MCF 10A (cell line): ENCODE measurements at places on chromosomes 6 and 20.

GRCh38 chr6:123570813-123571684 is 65.7 kb downstream of the TRDN start:
- no peak for DNase-seq

DNA sequence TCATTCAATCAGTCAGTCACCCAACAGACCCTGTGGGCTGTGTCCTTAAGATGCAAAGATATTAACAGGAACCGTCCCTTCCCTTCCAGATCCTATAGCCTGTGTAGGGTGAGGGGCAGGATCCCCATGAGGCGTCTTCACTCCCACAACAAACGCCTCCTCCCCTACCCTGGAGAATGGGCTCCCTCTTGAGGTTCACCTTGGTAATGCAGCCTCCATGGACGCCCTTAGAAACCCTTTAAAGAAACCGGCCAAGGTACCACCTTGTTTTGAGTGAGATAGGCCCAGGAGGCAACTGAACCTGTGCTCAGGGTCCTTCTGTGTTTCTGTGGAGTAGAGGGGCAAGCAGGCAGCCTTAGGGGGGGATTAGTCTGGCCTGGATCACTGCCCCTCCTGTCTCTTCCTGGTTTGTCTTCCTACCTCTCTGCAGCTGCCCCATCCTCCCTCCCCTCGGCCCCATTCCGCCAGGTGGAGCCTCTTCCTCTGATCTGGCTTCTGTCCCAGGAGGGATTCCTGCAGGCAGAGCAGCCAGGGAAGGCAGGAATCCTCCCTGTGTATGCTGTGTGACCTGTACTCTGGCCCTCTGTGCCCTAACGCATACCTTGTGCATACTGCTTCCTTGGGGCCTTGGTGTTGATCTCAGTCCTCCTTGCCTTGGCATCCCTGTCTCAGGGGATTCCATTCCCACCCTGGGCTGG is 6.6 kb upstream of the GUCA1A start:
- DNase-seq, result peak; percentile 85

GRCh38 chr6:99282479-99283062 is 66.9 kb downstream of the FAXC start:
- peak; percentile 28 for DNase-seq

DNA sequence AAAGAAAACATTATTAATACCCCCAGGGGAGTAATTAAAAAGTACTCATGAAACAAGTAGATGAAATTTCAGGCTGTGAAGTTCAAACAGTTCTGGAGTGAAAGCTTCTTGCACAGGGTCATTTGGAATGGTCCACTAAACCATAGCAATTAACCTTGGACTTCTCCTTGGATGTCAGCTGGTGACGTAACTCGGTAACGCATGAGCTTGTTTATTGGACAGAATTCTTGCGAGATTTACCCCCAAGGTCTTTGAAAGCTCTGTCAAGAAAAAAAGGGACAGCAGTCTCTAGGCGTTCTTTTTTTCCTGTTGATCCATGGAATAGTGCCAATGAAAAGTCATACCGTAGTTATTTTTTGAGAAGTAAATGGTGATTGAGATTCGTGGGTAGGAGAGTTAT is 2.2 kb downstream of the CD83 start:
- no peak for DNase-seq

DNA sequence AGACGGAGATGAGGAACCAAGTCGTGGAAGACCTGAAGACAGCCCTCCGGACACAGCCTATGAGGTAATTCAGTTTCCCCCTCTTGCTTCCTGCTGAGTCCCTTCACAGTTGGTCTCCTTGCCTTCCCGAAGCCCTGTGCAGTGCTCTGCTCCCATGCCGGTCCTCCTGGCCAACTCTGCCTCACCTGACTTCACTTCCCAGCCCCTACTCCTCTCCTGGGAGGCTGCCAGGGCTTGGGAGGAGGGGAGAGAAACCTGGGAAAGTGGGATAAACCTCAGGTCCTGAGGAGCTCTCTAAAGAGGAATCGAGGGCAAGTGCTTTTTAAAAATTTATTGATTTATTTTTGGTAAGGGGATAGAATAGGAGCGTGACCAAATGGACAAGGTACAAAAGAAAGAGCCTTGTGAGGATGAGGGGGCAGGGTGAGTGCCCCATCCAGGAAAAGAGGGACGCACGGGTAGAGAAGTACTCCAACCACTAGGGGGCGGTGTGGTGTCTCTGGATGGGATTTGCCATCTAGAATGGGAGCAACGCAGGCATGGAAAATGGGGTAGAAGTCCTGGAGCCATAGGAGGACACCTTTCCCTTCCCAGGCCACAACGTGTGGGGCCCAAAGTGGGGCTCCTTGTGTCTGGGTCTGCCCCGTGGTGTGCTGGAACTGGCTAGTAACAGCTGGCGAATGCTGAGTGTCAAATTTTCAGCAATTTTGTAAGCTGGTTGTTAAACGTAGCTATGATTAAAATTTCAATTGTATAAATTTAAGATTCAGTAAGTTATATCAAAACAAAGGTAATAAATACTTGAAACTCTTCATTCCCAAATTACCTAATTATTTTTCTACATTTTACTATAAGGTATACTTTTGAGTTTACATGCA is 69.0 kb downstream of the MOCS1 start:
- peak; percentile 73 for DNase-seq
